Liver (tissue), 10 donors: ENCODE measurements at places on chromosomes 6 and 20. TPM values are rescaled to one million over a fixed set of nuclear protein-coding genes. Genes with fewer than 3 reads are reported as not detected.

MAP7 gene
- total RNA-seq, result 17.5 TPM

ETV7 gene
- total RNA-seq, result 0.28 TPM

- no peak overlapping the region for H3K4me3 ChIP-seq
- no peak overlapping the region for H3K27ac ChIP-seq
- H3K27me3 ChIP-seq, result no peaks in the 10 kb centered on the region
- no peak for DNase-seq
- no peaks in the 10 kb centered on the region for H3K4me1 ChIP-seq
Measured at GRCh38 chr6:143328876-143329275, 121.6 kb downstream of the ADAT2 start.

STMND1 gene
- not detected for total RNA-seq

DNA sequence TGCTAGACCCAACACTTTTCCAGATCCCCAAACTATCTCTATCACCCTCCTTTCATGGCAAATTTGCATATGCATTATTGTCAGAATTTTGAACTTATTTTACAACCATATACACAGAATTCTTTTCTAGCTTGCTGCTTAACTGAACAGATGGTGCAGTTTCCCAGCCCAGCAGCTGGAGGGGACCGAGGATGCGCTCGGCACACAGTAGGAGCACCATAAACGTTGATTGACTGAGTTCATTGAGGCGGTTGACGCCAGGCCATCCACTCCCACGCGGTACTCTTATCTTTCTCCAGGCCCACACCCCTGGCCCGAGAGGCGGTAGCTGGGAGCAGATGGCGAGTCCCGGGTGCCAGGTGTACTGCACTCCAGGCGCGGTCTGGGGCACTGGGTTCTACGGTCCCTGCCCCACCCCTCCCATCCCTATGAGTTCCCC, 6.8 kb upstream of the SOX4 start:
- no peak for DNase-seq
- H3K4me1 ChIP-seq, result peaks cover 20% of the 10 kb centered on the region
- H3K27me3 ChIP-seq, result no peaks in the 10 kb centered on the region
- peak overlapping the region; percentile 54 for H3K27ac ChIP-seq

CD109 gene
- 2.0 TPM for total RNA-seq

NMBR gene
- total RNA-seq, result not detected

- no peak for DNase-seq
- H3K4me1 ChIP-seq, result peaks cover 5% of the 10 kb centered on the region
- H3K27ac ChIP-seq, result no peak overlapping the region
- no peak overlapping the region for H3K4me3 ChIP-seq
- no peaks in the 10 kb centered on the region for H3K27me3 ChIP-seq
Measured at GRCh38 chr20:46343348-46343974, 35.2 kb upstream of the CDH22 start.

DNA sequence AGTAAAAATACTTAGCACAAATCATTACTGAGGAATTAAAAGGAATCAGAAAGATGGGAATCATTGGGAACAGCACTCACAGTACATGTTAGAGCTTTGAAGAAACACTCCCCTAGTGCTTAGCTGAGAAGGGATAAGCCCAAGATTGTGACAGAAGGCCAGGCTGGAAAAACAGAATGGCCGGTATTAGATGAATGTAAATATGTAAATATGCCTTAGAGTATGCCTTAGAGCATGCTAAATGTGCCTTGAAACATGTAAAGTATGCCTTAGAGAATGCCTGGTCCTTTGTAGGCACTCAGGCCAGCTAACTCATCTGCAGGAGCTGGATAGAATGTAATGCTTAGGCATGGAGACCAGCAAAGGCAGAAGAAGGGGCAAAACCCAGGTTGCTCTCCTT, 10.6 kb upstream of the TENT5A start:
- no peak overlapping the region for H3K4me3 ChIP-seq
- H3K36me3 ChIP-seq, result no peaks in the 10 kb centered on the region
- no peaks in the 10 kb centered on the region for H3K27me3 ChIP-seq
- H3K27ac ChIP-seq, result no peak overlapping the region
- H3K4me1 ChIP-seq, result peaks cover 15% of the 10 kb centered on the region
- DNase-seq, result no peak

DNA sequence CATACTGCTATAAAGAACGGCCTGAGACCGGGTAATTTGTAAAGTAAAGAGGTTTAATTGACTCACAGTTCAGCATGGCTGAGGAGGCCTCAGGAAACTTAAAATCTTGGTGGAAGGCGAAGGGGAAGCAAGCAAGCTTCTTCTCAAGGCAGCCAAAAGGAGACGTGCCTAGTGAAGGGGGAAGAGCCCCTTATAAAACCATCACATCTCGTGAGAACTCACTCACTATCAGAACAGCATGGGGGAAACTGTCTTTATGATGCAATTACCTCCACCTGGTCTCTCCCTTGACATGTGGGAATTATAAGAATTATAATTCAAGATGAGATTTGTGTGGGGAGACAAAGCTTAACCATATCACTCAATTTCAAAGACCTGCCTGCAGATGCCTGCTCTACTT, 447.0 kb downstream of the EYS start:
- no peak overlapping the region for H3K4me3 ChIP-seq
- H3K4me1 ChIP-seq, result no peaks in the 10 kb centered on the region
- DNase-seq, result no peak
- no peaks in the 10 kb centered on the region for H3K27me3 ChIP-seq

POM121L2 gene
- not detected for total RNA-seq

ATF6B gene
- 13.9 TPM for total RNA-seq

DNA sequence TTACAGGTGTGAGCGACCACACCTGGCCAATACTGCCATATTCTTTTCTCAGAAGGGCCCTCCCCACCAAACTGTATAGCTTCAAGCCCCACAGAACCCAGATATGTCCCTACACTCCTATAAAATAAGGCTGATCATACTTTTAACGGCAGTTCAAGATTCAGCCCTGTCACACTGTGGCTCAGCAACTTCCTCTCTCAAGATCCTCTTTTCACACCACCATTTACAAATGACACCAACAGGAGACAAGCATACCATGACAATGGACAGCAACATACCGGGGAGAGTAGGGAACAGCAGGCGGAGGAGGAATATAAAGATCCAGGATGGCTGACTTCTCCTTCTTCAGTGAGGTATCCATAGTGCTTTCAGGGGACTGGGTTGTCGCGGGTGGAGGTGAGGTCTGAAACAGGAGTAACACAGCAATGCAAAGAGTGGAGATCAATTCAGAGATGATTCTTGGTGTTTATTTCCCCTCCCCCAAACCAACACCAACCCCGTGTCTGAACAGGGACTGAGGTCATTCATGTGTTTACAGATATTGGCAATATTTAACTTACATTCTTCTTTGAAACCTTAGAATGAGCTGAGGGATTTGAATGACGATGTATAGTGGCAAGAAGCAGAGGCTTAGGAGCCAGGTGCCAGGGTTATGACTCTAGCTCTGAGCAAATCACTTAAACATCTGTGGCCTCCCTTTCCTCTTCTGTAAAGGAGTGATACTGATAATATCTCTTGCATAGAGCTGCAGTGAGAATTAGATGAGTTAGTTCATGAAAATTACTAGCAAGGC, 57.6 kb upstream of the IPCEF1 start:
- no peak for DNase-seq
- peak overlapping the region; percentile 2 for H3K27ac ChIP-seq
- H3K4me3 ChIP-seq, result no peak overlapping the region
- peaks cover 2% of the 10 kb centered on the region for H3K36me3 ChIP-seq
- H3K4me1 ChIP-seq, result no peaks in the 10 kb centered on the region

- no peak for DNase-seq
- H3K27ac ChIP-seq, result no peak overlapping the region
- H3K4me3 ChIP-seq, result no peak overlapping the region
- H3K4me1 ChIP-seq, result peaks cover 3% of the 10 kb centered on the region
- H3K36me3 ChIP-seq, result peaks cover 8% of the 10 kb centered on the region
Measured at GRCh38 chr20:20463933-20464374, 96.0 kb downstream of the INSM1 start.

DNA sequence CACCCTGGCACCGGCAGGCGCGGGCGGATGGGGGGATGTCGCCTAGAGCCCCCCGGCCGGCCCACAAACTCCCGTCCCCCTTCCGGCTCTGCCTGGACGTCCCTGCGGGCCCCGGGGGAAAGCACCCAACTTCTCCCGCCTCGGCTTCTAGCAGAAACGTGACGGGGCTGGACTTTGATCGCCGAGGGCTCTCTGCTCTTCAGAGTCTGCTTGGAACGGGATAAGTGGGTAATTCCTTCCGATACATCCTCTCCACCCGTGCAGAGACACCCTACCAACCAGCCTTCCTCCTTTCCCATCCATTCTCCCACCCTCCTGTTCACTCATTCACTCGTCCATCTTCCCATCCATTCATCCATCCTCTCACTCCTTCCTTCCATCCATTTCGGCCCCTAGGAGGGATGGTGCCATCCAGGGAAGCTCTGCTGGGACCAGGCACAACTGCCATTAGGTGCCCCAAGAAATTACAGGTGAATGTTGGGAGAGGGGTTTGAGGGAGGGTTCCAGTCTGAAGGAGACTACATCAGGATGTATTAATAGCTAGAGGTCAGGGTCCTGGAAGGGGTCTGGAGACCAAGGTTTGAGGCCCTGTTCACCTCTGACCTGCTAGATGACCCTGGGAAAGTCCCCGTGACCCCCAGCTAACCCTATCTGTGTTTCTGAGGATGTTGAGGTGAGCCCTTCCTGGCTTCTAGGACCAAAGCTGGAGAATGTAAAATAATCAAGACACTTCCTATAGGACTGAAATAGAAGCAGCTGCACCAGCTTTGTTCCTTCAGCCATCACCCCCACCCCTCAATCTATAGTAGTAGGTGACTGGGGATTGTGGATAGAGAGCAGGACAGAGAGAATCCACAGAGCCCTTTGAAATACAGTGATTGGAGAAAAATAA, 538 bp downstream of the TTLL9 start:
- H3K4me1 ChIP-seq, result peaks cover 7% of the 10 kb centered on the region
- no peak overlapping the region for H3K4me3 ChIP-seq
- H3K27me3 ChIP-seq, result no peaks in the 10 kb centered on the region
- H3K36me3 ChIP-seq, result no peaks in the 10 kb centered on the region
- no peak for DNase-seq

GRCh38 chr6:111857674-111858337, 15.4 kb downstream of the FYN start:
- no peaks in the 10 kb centered on the region for H3K27me3 ChIP-seq
- H3K4me1 ChIP-seq, result no peaks in the 10 kb centered on the region
- H3K4me3 ChIP-seq, result no peak overlapping the region
- H3K36me3 ChIP-seq, result no peaks in the 10 kb centered on the region
- no peak overlapping the region for H3K27ac ChIP-seq
- DNase-seq, result no peak

RAB5IF gene
- 83.5 TPM for total RNA-seq

CTAGE9 gene
- not detected for total RNA-seq

GRCh38 chr6:13286181-13286580, 42.2 kb downstream of the TBC1D7 start:
- H3K27me3 ChIP-seq, result no peaks in the 10 kb centered on the region
- H3K36me3 ChIP-seq, result no peaks in the 10 kb centered on the region
- no peak overlapping the region for H3K4me3 ChIP-seq
- H3K27ac ChIP-seq, result no peak overlapping the region
- DNase-seq, result no peak

DNA sequence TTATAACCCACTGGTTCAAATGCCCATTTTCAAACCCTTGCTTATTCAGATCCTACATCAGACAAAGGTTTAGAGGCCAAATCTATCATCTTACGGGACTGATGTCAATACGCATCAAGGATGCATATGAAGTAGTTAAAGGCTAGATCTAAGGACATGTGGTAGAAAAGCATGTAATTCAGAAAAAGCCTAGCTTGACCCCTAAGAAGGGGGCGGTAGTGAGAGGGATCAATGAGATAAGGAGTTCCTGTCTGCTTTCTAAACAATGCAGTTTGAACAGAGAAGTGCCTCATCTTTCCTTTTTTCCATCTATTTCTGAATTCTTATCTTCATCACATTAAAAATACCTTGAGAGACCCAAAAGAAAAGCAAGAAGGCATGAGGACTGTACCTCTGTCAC, 237.7 kb downstream of the ARHGAP18 start:
- H3K27ac ChIP-seq, result no peak overlapping the region
- H3K27me3 ChIP-seq, result no peaks in the 10 kb centered on the region
- H3K36me3 ChIP-seq, result no peaks in the 10 kb centered on the region
- H3K4me3 ChIP-seq, result no peak overlapping the region

KCNQ5 gene
- total RNA-seq, result 1.1 TPM

- no peaks in the 10 kb centered on the region for H3K4me1 ChIP-seq
- no peak for DNase-seq
- H3K4me3 ChIP-seq, result no peak overlapping the region
Measured at GRCh38 chr20:33964441-33964840, 29.3 kb upstream of the RALY start.

TRAPPC3L gene
- 0.08 TPM for total RNA-seq

DUSP15 gene
- 0.42 TPM for total RNA-seq

- H3K4me1 ChIP-seq, result no peaks in the 10 kb centered on the region
- H3K36me3 ChIP-seq, result peaks cover 4% of the 10 kb centered on the region
- no peaks in the 10 kb centered on the region for H3K27me3 ChIP-seq
- H3K4me3 ChIP-seq, result no peak overlapping the region
- H3K27ac ChIP-seq, result no peak overlapping the region
Measured at GRCh38 chr6:82178077-82178758, 69.3 kb downstream of the IBTK start.

DNA sequence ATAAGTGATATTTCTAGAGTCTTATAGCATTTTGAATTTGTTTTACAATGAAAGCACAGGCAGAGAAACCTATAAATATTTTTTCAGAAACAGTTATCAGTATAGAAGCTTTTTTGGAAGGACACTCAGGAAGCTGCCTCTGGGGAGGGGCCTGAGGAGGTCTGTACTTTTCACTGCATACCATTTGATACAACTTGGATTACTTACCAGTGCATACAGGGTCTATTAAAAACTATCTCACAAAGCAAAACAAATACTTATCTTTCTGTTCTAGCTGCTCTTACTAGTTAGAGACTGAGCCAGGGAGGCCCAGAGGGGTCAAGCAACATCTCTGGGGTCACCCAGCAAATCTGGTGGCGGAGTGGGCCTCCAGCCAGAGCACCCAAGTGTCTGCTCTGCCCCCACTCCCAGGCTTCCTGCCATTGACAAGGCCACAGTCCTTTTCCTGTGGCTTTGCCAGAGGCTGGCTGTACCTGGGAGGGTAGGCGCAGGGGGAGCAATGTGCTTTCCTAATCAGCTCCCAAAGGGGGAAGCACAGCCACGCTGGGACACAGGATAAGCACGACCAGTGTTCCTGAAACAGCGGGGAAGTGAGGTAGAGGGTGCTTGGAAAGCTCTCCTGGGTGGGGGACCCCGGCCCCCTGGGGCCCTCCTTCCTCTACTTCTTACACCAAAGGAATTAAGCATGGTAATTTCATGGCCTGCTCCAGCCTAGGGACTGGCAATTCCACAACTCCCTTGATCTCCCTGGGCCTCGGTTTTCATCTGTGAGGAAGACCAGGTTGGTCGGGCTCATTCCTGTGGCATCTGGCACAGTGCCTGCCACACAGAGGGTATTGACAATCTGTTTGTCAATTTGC, 7.8 kb downstream of the TCF15 start:
- H3K27ac ChIP-seq, result no peak overlapping the region
- H3K4me1 ChIP-seq, result no peaks in the 10 kb centered on the region
- H3K27me3 ChIP-seq, result no peaks in the 10 kb centered on the region
- H3K4me3 ChIP-seq, result no peak overlapping the region
- no peak for DNase-seq
- H3K36me3 ChIP-seq, result no peaks in the 10 kb centered on the region

PTPN1 gene
- 9.5 TPM for total RNA-seq
